CD4-positive, alpha-beta T cell treated with Interleukin-10 for 1 hour (primary cell): ENCODE measurements at places on chromosomes 2 and 18.

GRCh38 chr18:75231053-75231406 is 20.4 kb downstream of the TSHZ1 start:
- no peak for DNase-seq

DNA sequence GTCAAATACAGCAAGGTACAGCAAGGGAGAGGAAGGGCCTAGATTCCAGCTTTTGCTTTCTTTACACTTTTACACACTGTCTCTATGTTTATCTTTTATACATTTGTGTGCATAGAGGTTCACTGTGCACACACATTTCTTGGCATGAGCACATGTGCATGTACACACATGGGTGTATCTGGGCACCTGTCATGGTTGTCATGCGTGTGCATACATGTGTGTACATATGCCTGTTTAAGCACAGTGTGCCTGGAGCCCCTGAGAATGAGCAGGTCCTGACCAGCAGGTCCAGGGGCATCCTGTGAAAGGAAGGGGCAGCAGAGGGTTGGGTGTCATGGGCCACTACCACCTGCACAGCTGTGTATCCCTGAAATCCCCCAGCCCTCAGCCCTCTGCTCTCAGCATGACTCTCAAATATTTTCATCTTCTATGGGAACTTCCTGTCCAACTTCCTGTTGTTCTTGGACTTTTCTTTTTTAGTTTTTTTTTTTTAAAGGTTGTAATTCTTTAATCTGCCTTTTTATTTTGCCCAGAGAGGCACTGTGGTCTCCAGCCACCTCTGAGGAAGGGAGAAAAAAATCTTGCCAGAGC is 97.0 kb upstream of the EPAS1 start:
- DNase-seq, result no peak

GRCh38 chr2:18522484-18523146 is 37.8 kb downstream of the RDH14 start:
- DNase-seq, result no peak

GRCh38 chr2:72968286-72968685 is 51.0 kb downstream of the EMX1 start:
- DNase-seq, result no peak

DNA sequence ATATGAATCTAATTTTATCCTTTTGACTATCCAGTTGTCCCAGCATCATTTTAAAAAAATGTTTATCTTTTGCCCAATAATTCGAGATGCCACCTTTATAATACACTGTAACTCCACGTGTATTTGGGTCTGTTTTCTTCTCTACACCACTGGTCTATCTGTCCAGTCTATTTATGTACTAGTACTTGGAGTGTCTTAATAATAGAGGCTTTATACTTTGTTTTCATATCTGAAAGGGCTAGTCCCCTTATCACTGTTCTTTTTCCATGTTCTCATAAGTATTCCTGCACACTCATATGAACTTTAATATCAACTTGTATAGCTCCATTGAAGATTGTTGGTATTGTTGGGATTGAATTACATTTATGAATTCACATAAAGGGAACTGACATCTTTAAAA is 101.1 kb upstream of the RMP24 start:
- no peak for DNase-seq

GRCh38 chr2:181998041-181998835 is 12.6 kb downstream of the PPP1R1C start:
- no peak for DNase-seq

DNA sequence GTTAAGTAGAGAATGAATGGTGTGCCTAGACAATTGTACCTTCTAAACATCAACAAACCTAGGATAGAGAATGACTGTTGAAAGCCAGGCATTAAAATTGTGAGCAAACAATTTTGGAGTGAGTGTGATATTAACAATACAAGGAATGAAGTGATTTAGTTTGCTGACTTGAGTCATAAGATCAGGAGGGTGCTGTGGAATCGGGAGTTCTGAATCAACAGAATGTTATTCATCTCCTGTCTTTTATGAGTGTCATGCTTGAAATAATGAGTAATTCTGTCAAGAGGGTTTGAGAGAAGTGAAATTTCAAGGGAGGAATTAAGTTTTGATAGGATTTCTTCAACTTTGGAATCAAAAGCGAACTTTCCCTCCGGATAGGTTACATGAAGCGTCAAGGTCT is 214.4 kb upstream of the DSEL start:
- no peak for DNase-seq

- DNase-seq, result no peak
Measured at GRCh38 chr2:127657232-127657595, 11.3 kb downstream of the GPR17 start.

- DNase-seq, result peak; percentile 30
Measured at GRCh38 chr2:189466656-189467055, 25.4 kb downstream of the WDR75 start.

GRCh38 chr2:19885791-19886190 is 16.0 kb downstream of the TTC32 start:
- DNase-seq, result no peak

- no peak for DNase-seq
Measured at GRCh38 chr18:23609390-23610023, 23.2 kb upstream of the NPC1 start.

GRCh38 chr18:47679864-47680263 is 250.6 kb downstream of the SMAD2 start:
- DNase-seq, result no peak

GRCh38 chr2:44351088-44351487 is 10.2 kb downstream of the PREPL start:
- no peak for DNase-seq

GRCh38 chr2:7358865-7359447 is 441.7 kb downstream of the RNF144A start:
- DNase-seq, result no peak

- no peak for DNase-seq
Measured at GRCh38 chr2:229133155-229133772, 137.8 kb downstream of the PID1 start.

DNA sequence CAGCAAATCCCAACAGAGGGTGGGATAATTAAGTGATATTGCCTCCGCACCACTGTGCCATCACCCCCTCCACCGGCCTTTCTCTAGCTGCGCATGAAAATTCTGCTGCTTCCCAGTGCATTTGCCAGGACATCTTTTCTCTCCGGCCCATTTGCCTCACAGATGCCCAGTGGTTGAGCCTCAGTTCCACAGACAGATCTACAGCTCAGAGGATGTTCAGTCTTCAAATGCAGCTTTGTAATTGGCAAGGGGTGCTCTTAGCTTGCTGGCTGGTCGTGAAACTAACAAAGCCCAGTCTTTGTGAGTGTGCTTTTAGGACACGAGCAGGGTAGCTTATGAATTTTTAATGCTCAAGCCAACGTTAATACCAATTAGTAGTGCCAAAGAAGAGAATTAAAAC is 253.3 kb upstream of the REV1 start:
- DNase-seq, result no peak

GRCh38 chr18:58405107-58405898 is 223.6 kb downstream of the ALPK2 start:
- DNase-seq, result no peak

DNA sequence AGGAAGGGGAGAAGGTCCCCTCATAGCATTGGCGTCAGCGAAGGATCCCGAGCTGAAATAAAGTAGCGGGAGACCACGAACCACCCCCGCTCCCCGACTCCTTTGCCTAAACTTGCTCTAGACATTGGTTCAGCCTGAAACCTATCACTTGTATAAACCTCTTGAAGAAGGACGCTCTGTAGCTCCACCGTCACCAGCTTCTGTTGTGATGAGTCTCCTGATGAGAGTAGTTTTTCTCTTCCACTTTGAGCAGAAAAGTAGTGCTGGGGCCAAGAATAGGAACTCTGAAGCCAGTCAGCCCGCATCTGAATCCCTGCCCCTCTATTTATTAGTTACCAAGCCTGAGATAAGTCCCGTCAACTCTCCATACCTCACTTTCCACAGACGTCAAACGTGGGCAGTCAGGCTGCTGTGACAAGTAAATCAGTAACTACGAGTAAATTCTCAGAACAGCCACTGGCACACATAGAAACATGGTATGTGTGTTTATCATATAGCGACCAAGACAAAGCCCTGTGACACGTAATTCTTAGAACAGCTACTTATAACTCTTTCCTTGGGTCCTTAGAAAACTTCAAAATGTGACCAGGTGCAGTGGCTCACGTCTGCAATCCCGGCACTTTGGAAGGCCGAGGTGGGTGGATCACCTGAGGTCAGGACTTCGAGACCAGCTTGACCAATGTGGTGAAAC is 61.7 kb downstream of the CD226 start:
- peak; percentile 50 for DNase-seq

GRCh38 chr2:191150230-191150599 is 579 bp downstream of the STAT4 start:
- peak; percentile 60 for DNase-seq

DNA sequence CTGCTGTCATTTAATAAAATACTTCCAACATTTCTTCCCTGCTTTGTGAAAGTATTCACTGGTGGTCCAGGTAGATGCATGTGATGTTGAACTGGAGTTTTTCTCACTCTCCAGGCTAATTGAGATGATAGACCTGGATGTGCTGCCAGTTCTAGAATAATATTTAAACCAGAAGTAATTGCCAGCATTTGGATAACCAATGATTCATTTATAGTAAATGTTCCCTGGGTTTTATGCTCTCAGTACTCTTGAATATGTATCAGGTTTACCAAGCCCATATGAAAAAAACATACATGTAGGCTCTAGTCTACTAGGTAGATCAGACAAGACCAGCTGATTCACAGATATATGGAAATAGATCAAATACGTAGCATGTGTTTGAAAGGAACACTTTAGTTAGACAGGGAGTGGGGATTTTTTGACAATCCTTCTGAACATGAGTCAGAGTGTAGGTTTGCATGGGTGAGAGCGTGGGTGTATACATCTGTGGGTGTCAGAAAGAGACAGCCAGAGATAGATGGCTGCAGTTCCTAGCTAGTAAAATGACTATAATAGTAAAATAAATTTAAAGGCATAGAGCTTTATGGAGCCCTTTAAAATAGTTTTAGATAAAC is 115.1 kb downstream of the NAB1 start:
- no peak for DNase-seq

DNA sequence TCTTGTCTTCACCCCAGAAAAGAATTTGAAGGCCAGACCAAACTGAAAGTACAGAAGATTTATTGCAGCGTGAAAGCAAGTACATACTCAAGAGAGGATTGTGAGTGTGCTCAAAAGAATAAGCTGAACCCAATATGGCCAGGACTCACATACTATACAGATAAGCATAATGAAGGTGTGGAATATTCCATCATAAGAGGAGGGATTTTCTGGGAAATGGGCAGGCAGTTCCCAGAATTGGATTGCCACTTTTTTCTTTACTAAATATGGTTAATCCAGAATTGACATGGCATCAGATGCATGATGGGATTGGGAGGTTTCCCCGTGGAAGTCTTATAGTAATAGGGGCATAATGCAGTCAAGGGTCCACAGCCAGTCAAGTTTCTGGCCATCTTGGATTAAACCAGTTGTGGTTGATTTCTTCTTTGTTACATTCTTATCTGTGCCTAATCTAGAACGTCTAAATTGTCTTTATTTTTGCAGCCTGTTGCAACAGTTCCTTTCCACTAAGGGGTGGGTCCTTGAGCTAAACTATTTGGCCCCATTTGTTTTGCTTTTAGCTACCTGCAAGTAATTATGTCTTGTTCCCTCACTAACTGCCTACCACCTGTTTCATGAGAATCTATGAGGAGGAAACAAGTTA is 9.0 kb downstream of the SP140L start:
- no peak for DNase-seq

GRCh38 chr18:3832025-3832638 is 382.2 kb downstream of the TGIF1 start:
- no peak for DNase-seq

DNA sequence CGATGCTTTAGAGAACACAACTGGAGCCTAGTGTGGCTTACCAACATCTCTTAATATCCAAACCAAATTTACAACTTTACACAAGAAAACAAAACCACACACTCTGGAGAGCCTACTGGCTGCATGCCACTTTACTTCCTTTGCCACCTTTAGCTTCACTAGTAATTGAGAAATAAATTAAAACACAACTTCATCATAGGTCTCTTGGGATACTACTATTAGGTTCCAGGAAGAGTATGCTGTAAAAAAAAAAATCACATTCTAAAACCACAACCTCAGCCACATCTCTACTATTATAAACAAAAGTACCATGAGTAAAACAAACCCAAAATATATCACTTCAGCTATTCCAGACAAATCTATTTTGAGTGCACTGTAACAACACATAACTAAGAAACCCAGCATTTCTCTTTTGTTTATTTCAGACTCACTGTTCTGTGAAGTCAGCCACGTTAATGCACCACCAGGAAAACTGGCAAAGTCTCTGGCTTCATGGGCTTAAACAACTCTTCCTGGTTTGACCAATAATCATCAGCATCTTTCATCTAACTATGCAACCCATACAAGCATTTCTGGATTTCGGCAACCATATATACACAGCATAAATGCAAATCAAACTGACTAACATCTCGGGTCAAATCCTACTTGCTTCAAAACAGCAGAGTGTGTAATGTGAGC is 59.1 kb downstream of the REV1 start:
- DNase-seq, result no peak

GRCh38 chr2:150136401-150136800 is 351.1 kb downstream of the RND3 start:
- DNase-seq, result no peak

DNA sequence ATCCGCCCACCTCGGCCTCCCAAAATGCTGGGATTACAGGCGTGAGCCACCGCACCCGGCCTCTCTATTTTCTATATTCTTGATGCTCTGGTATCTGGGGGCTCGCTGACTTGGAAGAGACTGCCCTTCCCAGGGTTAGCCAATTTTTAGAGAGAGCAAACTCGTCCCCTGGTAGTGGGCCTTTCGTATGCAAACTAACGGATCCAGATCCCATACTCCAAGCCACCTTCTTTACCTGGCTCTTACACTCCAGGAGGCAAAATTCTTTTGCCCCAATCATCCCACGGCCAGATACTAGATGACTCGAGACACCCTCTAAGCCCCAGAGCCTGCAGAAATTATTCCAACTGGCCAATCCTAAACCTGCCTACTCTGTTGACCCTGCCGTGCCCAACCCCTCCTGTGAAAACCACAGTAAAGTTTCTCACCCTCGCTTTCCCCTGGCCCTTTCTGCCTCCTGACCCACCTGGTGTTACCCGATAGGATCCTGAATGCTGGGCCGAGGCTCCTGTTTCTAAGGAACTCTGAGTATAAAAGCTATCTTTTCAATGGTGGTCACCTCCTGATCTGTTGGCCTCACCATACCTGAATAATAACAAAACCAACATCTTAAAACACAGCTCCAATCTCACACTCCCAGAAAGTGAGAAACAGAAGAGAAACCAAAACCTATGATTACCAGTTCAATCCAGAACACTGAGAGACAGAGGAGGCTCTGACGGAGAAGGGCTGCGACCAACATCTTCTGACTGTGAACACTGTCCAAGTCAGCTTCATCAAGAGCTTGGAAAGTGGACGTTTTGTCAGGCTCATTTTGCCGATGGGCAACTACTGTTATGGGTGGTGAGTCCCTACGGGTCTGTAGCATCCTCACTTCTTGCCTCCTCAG is 57.6 kb upstream of the ZNF532 start:
- DNase-seq, result no peak
